ENCODE measurements at places on chromosomes 4 and X. TPM values are rescaled to one million over a fixed set of nuclear protein-coding genes. Genes with fewer than 3 reads are reported as not detected.

DNA sequence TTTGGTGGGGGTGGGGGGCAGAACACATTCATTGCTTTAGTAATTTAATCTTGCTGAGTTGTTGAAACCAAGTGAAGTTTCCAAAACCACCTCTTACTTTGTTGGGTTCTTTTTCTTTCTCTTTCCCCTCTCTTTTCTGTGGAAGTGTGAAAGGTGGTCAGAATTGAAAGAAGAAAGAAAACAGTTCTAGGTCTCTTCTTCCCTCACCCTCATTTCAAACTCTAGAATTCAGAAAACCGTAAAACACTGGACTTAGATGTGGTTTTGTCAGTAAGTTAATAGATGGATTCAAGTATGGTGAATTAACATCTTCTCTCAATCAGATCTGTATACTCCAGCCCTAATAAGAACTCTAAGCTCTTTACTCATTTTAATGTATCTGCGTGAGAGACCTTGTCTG is 23.7 kb downstream of the PLP1 start:
- no peak overlapping the region for H3K27ac ChIP-seq
- no peak overlapping the region for H3K4me3 ChIP-seq
- no peak for DNase-seq
- no peaks in the 10 kb centered on the region for H3K4me1 ChIP-seq
- H3K36me3 ChIP-seq = no peaks in the 10 kb centered on the region
- no peaks in the 10 kb centered on the region for H3K27me3 ChIP-seq

Gene ATOH1
- polyA plus RNA-seq = 34.2 TPM

DNA sequence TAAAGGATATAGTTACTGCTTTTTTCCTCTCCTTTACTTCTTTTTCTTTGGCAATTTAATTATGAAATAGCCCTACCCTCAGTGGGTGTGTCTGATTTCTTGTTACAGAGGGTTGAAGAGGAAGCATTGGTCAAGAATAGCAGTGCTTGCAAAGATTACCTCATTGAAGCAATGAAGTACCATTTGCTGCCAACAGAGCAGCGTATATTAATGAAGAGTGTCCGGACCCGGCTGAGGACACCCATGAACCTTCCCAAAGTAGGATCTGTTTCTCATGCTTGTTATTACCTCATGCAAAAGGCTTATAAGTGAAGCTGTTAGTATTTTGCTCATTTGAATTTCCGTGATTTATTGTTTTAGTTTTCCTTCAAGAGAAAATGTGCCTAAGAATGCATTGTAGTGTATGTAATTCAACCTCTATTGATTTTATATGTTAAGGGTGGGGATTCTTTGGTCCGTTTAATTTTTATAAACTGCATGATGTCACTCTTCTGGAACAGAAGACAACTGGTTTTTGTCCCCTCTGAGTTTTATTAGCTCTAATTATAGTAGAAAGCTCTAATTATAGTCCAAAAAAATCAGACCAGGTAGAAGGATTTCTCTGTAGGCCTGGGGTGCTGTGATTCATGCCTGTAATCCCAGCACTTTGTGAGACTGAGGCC is 27.9 kb upstream of the MSMO1 start:
- no peak for DNase-seq
- peaks cover 11% of the 10 kb centered on the region for H3K36me3 ChIP-seq
- no peak overlapping the region for H3K27ac ChIP-seq

GRCh38 chr4:14478504-14478903 is 523.8 kb upstream of the CPEB2 start:
- H3K27me3 ChIP-seq = no peaks in the 10 kb centered on the region
- no peak overlapping the region for H3K27ac ChIP-seq
- no peak overlapping the region for H3K4me3 ChIP-seq
- no peaks in the 10 kb centered on the region for H3K36me3 ChIP-seq
- DNase-seq = no peak

DNA sequence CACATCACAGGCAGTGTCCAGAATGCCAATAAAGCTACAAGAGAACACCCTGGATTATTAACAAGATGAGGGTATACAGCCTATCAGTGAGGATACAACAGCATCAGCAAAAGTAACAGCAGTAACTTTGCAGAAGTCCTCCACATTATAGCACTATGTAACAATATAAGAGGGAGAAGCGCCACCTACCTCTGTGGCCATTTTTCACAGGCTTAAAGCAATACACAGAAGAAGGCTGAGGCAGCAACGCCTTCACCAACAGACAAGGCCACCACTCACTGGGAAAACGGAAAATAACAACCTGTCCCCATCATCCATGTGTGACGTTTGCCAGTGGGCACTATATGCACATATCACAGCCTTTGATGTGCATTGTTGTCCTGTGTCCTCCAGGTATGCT is 12.5 kb downstream of the RTL8B start:
- DNase-seq = no peak
- H3K27ac ChIP-seq = no peak overlapping the region
- H3K4me1 ChIP-seq = no peaks in the 10 kb centered on the region
- no peaks in the 10 kb centered on the region for H3K27me3 ChIP-seq
- no peaks in the 10 kb centered on the region for H3K36me3 ChIP-seq

DNA sequence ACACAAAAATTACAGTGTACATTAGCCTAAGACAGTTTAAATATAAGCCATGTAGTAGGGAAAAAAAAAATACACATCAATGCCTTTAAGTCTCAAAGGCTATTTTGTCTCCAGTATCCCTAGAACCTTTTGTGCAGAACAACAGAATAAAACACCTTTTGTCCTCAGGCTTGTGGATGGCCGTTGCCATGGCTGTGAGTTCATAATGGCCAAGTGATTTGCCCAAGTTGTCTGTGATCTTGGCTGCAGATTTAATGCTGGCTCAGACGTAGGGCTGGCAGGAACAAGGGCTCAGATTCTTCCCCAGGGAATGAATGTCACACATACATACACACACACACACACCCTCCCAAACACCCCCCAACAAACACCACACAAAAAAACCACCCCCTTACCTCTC is 25.3 kb downstream of the GPM6B start:
- H3K27ac ChIP-seq = no peak overlapping the region
- DNase-seq = no peak
- H3K27me3 ChIP-seq = no peaks in the 10 kb centered on the region
- no peaks in the 10 kb centered on the region for H3K4me1 ChIP-seq

Gene GPR173
- polyA plus RNA-seq = 7.8 TPM
